ENCODE measurements at places on chromosomes 13 and 19.

DNA sequence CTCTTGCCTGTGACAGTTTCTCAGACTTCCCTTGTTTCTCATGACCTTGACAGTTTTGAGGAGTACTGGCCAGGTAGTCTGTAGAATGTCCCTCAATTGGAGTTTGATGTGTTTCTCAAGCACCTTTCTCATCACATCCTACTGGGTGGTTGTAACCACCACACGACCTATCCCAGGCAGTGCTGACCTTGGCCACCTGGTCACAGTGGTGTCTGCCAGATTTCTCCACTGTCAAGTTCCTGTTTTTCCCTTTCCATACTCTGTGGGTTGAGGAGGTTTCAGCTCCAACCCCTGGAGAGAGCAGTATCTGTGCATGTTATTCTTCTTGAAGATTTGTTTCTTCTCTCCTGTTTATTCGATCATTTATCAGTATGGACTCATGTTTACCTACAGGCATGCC, 8.4 kb upstream of the UPF3A start:
- peak; percentile 13 for DNase-seq

DNA sequence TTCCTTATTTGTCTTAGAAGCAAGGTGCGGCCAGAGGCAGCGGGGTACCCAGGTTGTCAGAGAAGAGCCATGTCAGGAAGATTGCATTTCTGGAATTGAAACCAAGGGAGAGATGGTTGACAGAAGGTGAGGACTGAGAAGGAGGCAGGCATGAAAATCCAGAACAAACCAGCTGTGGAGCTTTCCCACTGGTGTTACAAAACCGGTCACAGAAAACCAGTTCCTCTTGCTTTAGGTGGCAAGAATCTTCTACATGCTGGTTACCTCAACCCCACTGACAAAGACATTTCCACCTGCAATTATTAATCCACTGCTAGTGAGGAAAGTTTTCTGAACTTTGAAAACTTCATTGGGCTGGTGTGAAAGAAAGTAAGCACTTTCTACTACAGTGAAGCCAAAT, 64.0 kb upstream of the MED4 start:
- DNase-seq = peak; percentile 44

- peak; percentile 35 for DNase-seq
Measured at GRCh38 chr13:31538067-31539042, 201.0 kb upstream of the RXFP2 start.

DNA sequence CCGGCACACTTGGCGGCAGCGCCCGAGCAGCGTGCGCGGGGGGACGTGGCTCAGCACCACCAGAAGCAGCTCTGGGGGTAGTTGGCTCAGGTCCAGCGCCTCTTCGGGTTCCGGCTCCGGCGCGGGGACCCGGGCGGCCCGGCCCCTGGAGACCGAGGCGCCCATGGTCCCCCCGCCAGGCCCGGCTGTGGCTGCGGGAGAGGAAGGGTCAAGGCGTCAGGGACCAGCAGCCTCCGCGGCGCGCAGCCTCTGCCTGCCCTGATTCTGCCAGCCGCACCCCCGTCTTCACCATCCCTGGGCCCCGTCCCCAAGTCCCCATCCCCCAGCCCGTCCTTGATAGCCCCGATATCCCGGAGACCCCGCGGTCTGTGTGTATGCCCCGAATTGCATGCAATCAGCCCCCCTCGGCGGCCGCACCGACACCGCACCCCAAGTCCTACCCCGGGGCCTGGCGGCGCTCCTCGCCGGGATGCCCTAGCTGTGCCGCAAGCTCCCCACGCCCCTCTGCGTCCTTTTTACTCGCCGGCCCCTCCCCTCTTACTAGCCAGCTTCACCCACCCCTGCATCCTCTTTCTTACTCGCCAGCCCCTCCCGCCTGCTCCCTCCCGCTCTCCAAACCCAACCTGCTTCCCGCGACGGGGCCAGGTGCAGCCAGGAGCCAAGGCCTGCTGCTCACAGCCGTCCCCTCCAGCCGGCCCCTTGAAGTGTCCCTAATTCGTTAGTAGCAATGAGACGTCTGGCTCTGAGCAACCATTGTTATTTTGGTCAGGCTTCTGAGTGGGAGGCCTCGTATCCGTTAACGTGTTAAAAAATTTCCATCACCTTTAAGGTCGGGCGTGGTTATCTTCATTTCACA, at the start of gene FBXO27:
Gene FBXO27 (minus strand): TSS at position 487 of the 856 bp plus-strand sequence. CDS start 322 bp downstream, at position 165.
- DNase-seq = no peak

All from inflammatory macrophage treated with lipopolysaccharide for 1 hour (primary cell).